Natural killer cell (primary cell): ENCODE measurements at places on chromosomes 5 and 9. TPM values are rescaled to one million over a fixed set of nuclear protein-coding genes. Genes with fewer than 3 reads are reported as not detected.

PLPP7 gene
- 0.59 TPM for total RNA-seq

SLC25A2 gene
- total RNA-seq, result 0.73 TPM

CCDC180 gene
- 11.9 TPM for total RNA-seq

ANKRD34B gene
- total RNA-seq, result not detected

DNA sequence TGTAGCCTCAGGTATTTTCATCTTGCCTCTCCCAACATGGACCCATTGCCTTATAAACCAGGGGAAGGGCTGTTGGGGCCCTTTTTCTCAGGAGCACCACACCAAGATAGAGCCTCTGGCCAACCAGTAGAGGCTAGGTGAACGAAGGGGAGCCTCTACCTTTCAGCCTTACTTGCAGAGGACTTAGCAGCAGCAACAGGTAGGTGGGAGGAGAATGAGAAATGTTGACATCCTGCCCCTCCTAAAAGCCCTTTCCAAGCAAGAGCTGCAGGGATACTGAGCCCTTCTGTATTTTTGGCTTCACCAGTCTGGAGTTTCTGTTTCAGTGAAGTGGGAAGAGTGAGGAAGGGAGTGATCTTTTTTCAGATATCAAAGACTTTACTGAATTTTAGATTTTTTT is 77.4 kb downstream of the MTREX start:
- H3K36me3 ChIP-seq, result peaks cover 40% of the 10 kb centered on the region
- H3K4me3 ChIP-seq, result no peak overlapping the region
- H3K27me3 ChIP-seq, result no peaks in the 10 kb centered on the region
- no peak overlapping the region for H3K27ac ChIP-seq
- no peaks in the 10 kb centered on the region for H3K4me1 ChIP-seq
- DNase-seq, result no peak

GRCh38 chr5:10288592-10289219 is 19.0 kb downstream of the CMBL start:
- DNase-seq, result peak; percentile 51
- H3K4me3 ChIP-seq, result no peak overlapping the region
- H3K36me3 ChIP-seq, result no peaks in the 10 kb centered on the region
- H3K27me3 ChIP-seq, result no peaks in the 10 kb centered on the region
- H3K27ac ChIP-seq, result no peak overlapping the region

- H3K27me3 ChIP-seq, result no peaks in the 10 kb centered on the region
- DNase-seq, result no peak
- H3K4me1 ChIP-seq, result no peaks in the 10 kb centered on the region
These were observed 651.6 kb upstream of the RORB start for GRCh38 chr9:73845539-73845938.

- no peaks in the 10 kb centered on the region for H3K4me1 ChIP-seq
- H3K27ac ChIP-seq, result no peak overlapping the region
- DNase-seq, result no peak
- no peaks in the 10 kb centered on the region for H3K27me3 ChIP-seq
- no peak overlapping the region for H3K4me3 ChIP-seq
These were observed 2258.8 kb upstream of the WWC1 start for GRCh38 chr5:166032601-166033000.

DNA sequence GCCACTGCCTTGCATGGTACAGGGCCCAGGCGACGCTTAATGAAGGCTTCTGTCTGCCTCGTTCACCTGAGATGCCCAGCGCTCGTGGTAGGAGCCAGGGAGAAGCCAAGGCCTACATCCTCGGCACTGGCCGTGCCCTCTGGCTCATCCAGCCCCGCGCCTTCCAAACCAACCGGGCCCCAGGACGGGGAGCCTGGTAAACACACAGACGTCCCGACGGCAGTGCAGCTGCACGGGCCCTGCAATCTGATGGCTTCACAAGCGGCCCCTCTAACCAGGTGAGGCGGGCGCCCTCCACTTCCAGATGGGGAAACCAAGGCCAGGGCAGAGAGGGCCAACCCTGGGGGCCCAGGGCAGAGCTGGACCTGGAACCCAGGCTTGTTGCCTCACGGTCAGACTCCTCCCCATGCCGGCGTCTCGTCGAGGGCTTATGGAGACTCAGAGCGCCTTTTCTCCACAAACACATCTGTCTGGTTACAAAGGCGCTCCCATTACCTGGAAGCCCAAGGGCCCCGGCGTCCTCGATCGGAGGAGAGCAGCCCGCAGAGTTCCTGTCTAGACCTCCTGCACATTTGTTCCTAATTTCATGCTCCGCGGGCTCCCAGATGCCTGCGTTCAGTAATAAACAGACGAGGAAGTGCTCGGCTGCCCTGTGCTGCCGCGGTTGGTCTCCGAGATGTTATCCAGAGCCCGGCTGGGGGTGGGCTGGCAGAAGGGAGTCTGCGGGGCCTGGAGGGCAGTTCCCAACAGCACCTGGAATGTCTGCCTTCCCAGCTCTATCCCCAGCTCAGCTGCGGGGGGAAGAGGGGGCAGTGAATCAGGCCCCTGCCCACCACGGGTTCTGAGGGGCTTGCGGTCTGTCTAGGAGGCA is 23.5 kb downstream of the FAM163B start:
- no peaks in the 10 kb centered on the region for H3K36me3 ChIP-seq
- no peak overlapping the region for H3K4me3 ChIP-seq
- H3K27me3 ChIP-seq, result peaks cover 13% of the 10 kb centered on the region
- no peak for DNase-seq
- H3K4me1 ChIP-seq, result peaks cover 6% of the 10 kb centered on the region

GRCh38 chr9:22423566-22423965 is 23.1 kb upstream of the DMRTA1 start:
- H3K27ac ChIP-seq, result no peak overlapping the region
- no peaks in the 10 kb centered on the region for H3K36me3 ChIP-seq
- H3K4me1 ChIP-seq, result no peaks in the 10 kb centered on the region
- no peak for DNase-seq
- H3K27me3 ChIP-seq, result no peaks in the 10 kb centered on the region

GRCh38 chr5:76303921-76304320 is 99.2 kb upstream of the IQGAP2 start:
- DNase-seq, result peak; percentile 72
- H3K27me3 ChIP-seq, result no peaks in the 10 kb centered on the region
- H3K4me1 ChIP-seq, result peaks cover 21% of the 10 kb centered on the region
- no peaks in the 10 kb centered on the region for H3K36me3 ChIP-seq
- H3K4me3 ChIP-seq, result no peak overlapping the region
- H3K27ac ChIP-seq, result no peak overlapping the region
